ENCODE measurements at places on chromosomes 2 and 18.

DNA sequence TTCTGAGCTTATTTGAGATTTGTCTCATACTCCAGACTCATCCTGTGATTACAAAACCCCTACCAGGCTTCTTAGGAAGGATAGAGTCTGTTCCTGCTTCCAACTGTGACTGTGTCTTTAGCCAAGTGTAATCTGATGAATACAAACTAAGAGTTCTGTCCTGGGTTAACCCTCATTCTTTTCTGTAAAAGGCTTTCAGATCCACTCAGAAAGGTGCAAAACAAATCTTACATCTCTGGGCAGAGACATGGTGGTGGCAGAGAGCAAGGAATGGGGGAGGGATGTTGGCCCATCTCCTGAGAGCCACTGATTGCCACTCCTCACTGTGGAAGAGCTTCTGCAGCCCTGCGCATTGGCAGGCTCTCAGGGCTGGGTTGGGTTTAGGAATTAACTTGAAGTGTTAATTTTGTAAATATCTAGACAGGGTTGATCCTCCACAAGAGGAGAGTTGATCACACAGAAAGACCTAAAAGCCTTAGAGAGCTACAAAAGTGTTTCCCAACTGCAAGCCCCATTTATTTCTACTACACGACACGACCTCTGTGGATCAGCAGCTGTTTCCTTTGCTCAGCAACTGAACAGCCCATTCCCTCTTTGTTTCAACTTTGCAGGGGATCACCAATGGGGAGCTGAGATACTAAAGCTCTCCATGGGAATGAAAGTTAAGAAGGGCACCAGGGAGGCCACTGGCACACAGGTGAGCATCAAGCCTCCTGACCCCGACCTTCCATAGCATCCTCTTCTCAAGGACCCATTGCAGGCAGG, 23.7 kb upstream of the SPTBN1 start:
- DNase-seq: no peak

- no peak for DNase-seq
Measured at GRCh38 chr2:4381773-4382172, 678.4 kb downstream of the DCDC2C start.

DNA sequence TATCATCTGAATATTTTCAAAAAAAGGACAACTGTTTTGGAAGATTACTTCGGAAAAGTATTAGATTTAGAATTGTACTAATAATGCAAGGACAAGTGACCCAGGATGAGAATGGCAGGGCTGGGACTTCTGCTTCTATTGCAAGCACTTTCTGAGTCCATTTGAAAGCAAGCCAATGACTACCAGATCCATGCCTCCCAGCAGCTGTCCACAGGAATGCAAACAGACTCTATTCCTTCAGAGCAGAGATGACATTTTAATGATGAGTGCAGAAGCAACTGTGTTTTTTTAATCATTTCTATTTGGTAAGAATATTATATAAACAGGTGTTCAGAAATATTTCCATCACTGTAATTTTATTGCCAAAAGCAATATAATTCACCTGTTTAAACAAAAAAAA, 456.7 kb downstream of the SOX11 start:
- no peak for DNase-seq

DNA sequence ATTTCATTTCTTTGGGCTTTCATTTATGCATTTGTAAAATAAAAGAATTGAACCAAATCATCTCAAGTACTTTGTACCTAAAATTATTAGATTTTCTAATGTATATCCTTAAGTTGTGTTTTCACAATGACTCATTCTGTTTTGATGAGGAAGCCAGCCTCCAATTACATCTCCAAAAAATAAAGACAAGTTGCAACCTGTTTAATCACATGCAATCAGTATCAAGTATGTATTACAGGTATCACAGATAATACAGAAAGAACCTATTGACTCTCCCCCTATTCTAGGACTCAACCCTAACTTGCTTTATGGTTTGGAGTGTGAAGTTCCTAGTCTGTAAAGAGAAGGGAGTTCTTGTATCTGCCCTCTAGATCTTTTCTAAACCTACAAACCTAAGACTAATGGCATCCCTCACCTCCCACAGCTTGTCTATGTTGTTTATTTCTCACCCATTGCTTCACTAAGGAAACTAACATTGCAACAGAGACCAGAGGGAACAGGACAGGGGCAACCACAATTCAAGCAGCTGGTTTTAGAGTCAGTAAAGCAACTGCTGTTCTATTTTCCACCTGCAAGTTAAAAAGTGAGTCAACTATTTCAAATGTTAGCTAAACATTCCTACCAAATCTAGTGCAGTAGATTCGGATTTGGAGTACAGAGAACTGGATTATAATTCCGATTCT, 141.1 kb upstream of the ETAA1 start:
- DNase-seq: no peak

GRCh38 chr2:119958670-119959268, 54.1 kb upstream of the EPB41L5 start:
- DNase-seq: no peak

Measured in activated naive CD4-positive, alpha-beta T cell (primary cell).